AG08395 (cell line): ENCODE measurements at places on chromosomes 7 and 10.

DNA sequence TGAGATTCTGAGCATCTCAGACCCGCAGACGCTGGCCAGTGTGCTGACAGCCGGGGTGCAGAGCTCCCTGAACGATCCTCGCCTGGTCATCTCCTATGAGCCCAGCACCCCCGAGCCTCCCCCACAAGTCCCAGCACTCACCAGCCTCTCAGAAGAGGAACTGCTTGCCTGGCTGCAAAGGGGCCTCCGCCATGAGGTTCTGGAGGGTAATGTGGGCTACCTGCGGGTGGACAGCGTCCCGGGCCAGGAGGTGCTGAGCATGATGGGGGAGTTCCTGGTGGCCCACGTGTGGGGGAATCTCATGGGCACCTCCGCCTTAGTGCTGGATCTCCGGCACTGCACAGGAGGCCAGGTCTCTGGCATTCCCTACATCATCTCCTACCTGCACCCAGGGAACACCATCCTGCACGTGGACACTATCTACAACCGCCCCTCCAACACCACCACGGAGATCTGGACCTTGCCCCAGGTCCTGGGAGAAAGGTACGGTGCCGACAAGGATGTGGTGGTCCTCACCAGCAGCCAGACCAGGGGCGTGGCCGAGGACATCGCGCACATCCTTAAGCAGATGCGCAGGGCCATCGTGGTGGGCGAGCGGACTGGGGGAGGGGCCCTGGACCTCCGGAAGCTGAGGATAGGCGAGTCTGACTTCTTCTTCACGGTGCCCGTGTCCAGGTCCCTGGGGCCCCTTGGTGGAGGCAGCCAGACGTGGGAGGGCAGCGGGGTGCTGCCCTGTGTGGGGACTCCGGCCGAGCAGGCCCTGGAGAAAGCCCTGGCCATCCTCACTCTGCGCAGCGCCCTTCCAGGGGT lies 703 bp downstream of the RBP3 start:
- DNase-seq = no peak

GRCh38 chr7:38512291-38512690 lies 118.9 kb downstream of the AMPH start:
- DNase-seq = no peak

DNA sequence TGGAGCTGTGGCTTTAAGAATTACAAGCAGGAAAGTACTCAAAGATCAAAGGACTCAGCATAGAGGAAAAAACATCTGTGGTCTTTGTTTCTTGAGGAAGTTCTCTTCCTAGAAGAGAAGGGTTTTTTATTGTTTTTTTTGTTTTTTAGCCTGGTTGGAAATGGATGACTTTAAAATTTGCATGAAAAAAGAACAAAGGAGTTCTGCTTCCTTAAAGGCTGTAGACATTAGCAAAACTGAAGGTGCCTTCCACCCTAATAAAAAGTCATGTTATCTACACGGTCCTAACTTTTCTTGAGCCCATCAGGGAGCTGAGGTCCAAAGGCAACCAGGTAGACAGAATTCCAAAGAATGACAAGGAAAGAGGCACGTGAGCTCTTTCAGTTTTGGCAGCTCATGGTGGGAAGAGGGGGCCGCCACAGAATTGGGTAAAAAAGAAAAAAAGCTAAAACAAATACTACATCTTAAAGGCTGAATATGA lies 356.6 kb downstream of the SH2D4B start:
- DNase-seq = no peak

- peak; percentile 93 for DNase-seq
Observed at GRCh38 chr7:142556740-142557139, 192.5 kb upstream of the PRSS1 start.

DNA sequence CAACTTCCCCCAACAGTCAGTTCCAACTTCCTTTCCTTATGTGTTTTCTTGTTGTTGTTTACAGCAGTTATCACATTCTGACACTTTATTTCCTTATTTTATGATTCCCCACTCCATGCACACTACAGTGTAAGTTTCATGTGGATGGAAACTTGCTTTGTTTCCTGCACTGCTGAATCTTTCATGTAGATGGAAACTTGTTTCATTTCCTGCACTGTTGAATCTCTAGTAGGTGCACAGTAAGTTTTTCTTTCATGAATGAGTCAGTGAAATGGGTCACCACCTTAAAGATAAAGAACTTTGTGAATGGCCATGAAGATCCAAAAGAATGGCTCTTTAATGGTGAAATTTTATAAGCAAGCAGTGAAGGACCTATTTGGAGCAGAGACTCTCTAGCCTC lies 61.4 kb downstream of the SHOC2 start:
- DNase-seq = no peak

GRCh38 chr10:132054564-132054963 lies 11.2 kb upstream of the JAKMIP3 start:
- DNase-seq = no peak

GRCh38 chr10:74677951-74678350 lies 148.4 kb upstream of the KAT6B start:
- no peak for DNase-seq

DNA sequence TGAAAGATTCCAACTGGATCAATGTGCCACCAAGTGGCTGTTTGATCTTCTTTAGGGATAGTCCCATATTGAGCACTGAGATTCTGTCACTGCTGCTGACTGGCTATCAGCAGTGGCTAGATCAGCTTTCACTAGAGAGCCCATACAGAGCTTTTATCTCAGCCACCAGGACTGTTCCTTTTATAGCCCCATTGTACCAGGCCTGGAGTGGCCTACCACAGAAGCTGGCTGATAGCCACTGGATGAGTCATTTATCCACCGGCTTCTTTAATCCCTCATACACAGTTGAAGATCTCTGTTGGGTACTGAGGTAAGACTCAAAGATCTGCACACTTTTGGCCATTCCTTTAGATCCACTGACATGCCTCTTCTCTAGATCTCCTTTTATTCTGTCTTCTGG lies 1101.1 kb downstream of the SORCS3 start:
- DNase-seq = no peak

GRCh38 chr10:117112220-117112619 lies 25.9 kb downstream of the VAX1 start:
- DNase-seq = no peak

DNA sequence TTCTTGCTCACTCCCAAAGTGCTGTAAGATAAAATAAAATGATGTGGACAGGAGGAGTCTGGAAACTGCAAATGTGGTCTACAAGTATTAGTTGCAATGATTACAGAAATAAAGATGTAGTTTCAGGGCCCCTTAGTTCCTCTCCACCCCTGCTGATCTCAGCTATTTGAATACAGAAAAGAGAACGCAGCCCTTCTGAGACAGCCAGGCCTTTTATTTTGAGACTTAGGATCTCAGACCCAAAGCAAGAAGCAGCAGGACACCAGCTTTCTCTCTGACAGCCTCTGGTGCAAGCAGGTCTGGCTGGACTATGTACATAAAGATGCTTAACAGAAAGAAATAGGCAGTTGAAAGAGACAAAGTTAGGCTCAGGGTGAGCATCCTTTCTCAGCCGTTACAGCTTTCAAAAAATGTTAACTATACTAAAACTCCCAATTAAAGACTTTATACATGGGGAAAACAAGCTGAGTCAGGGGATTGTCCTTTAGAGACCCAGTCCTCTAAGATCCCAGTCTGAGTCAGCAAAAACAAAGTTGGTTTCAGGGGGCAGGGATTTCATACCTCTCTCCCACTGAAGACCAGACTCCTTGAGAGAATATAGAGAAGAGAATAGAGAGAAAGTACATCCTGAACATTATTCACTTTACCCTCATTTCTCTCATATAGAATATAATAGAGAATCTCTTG lies 220.4 kb downstream of the TMEM178B start:
- DNase-seq = no peak

GRCh38 chr10:5876181-5876768 lies 13.4 kb downstream of the ANKRD16 start:
- peak; percentile 83 for DNase-seq

DNA sequence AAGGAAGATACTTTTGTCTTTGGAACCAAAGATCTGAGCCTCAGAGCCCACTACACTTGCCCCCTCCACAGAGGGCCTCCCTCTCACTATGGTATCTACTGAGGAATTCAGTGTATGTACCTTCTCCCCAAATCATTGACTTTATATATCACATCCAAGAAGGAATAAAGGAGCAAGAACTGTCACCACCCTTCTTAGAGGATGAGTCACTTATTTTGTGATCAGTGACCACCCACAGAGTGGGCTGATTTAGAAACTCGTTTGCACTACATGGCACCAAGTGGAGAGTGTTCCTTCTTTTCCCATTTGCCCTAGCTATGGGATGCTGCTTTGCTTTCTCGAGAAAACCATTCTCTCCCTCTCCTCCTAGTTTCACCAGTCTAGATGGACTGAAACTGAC lies 5.7 kb downstream of the TMEM243 start:
- no peak for DNase-seq

GRCh38 chr10:110462166-110463095 lies 35.3 kb upstream of the DUSP5 start:
- DNase-seq = no peak

GRCh38 chr7:103851357-103851756 lies 138.1 kb downstream of the RELN start:
- DNase-seq = no peak

- DNase-seq = no peak
Observed at GRCh38 chr7:11252705-11253272, 279.1 kb downstream of the PHF14 start.
